Ovary (tissue), 10 donors: ENCODE measurements at places on chromosomes 2 and 18. TPM values are rescaled to one million over a fixed set of nuclear protein-coding genes. Genes with fewer than 3 reads are reported as not detected.

GRCh38 chr2:159218389-159218788 is 68.1 kb downstream of the WDSUB1 start:
- no peak overlapping the region for H3K4me3 ChIP-seq
- H3K36me3 ChIP-seq, result no peaks in the 10 kb centered on the region
- H3K4me1 ChIP-seq, result no peaks in the 10 kb centered on the region
- H3K27ac ChIP-seq, result no peak overlapping the region

GRCh38 chr2:196256585-196256984 is 85.2 kb upstream of the STK17B start:
- no peak for DNase-seq
- H3K27ac ChIP-seq, result no peak overlapping the region
- H3K27me3 ChIP-seq, result no peaks in the 10 kb centered on the region
- no peak overlapping the region for H3K4me3 ChIP-seq
- no peaks in the 10 kb centered on the region for H3K36me3 ChIP-seq

GRCh38 chr18:49238433-49239042 is 221.9 kb downstream of the DYM start:
- H3K27me3 ChIP-seq, result no peaks in the 10 kb centered on the region
- H3K4me1 ChIP-seq, result no peaks in the 10 kb centered on the region
- no peak overlapping the region for H3K4me3 ChIP-seq
- H3K27ac ChIP-seq, result no peak overlapping the region
- DNase-seq, result no peak

GRCh38 chr18:22912835-22913234 is 20.3 kb upstream of the RBBP8 start:
- no peak overlapping the region for H3K4me3 ChIP-seq
- no peak overlapping the region for H3K27ac ChIP-seq
- H3K4me1 ChIP-seq, result no peaks in the 10 kb centered on the region
- H3K27me3 ChIP-seq, result no peaks in the 10 kb centered on the region
- no peaks in the 10 kb centered on the region for H3K36me3 ChIP-seq

- no peak overlapping the region for H3K27ac ChIP-seq
- peaks cover 3% of the 10 kb centered on the region for H3K4me1 ChIP-seq
- no peaks in the 10 kb centered on the region for H3K36me3 ChIP-seq
- no peak overlapping the region for H3K4me3 ChIP-seq
These were observed 56.1 kb downstream of the BABAM2 start for GRCh38 chr2:27946530-27947060.

- DNase-seq, result no peak
- H3K4me3 ChIP-seq, result no peak overlapping the region
- H3K27me3 ChIP-seq, result no peaks in the 10 kb centered on the region
- H3K36me3 ChIP-seq, result no peaks in the 10 kb centered on the region
- no peak overlapping the region for H3K27ac ChIP-seq
These were observed 52.1 kb upstream of the SLC66A3 start for GRCh38 chr2:11102956-11103860.

DNA sequence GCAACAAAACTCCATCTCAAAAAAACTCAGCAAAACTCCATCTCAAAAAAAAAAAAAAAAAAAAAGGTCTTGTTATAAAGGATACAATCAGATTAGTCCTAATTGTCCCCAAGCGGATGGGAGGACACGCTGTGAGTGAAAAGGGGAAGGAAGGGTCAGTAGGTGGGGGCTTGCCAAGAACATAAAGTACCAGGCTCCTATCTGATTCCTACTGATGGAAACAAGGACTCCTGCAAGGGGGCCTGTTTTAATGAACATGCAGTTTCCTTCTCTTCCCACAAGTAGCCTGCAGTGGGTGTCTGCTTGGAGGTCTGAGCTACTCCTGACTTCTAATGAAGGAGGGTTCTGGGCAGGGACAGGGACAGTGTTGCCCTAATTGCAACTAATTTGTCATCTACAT is 7.9 kb downstream of the SCG2 start:
- no peak overlapping the region for H3K4me3 ChIP-seq
- H3K27ac ChIP-seq, result no peak overlapping the region
- DNase-seq, result no peak
- no peaks in the 10 kb centered on the region for H3K27me3 ChIP-seq
- no peaks in the 10 kb centered on the region for H3K4me1 ChIP-seq
- no peaks in the 10 kb centered on the region for H3K36me3 ChIP-seq

GRCh38 chr2:200356321-200356720 is 49.8 kb downstream of the SPATS2L start:
- no peak overlapping the region for H3K27ac ChIP-seq
- H3K36me3 ChIP-seq, result no peaks in the 10 kb centered on the region
- no peak for DNase-seq
- peaks cover 11% of the 10 kb centered on the region for H3K4me1 ChIP-seq
- no peaks in the 10 kb centered on the region for H3K27me3 ChIP-seq

DNA sequence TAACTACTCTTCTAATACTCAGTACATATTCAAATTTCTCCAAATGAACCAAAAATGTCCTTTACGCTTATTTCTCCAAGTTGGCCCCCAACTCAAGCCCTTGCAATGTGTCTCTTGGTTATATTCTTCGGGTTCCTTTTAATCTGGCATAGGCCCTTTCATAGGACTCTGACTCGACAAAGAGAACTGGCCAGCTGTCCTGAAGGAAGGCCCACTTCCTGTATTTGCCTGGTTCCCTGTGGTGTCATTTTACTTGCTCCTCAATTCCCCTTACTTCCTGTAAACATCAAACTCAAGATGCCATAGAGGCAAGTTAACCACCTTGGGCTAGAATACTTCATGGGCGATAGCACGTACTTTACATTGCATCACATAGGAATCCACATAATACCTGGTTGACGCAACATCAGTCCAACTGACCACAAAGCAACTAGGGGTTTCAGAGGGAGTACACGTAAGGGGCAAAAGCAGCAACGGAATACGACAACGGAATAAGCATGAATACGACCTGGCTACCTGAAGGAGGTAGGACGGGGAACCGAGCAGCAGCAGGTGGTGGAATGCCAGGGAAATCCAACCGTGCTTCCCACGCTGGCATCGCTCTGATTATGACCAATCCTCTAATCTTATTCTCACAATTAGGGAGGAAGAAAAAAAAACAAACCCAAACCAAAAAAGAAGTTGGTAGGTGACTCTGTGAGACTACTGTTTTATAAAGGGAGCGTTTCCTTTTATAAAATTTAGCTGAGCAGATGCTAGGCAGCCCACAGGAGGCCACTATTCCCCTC is 823 bp upstream of the GORASP2 start:
- peak overlapping the region; percentile 79 for H3K4me3 ChIP-seq
- H3K27me3 ChIP-seq, result no peaks in the 10 kb centered on the region
- H3K4me1 ChIP-seq, result peaks cover 7% of the 10 kb centered on the region
- H3K27ac ChIP-seq, result no peak overlapping the region
- no peaks in the 10 kb centered on the region for H3K36me3 ChIP-seq
- DNase-seq, result peak; percentile 44

- H3K36me3 ChIP-seq, result no peaks in the 10 kb centered on the region
- H3K4me1 ChIP-seq, result no peaks in the 10 kb centered on the region
- H3K27me3 ChIP-seq, result no peaks in the 10 kb centered on the region
- H3K4me3 ChIP-seq, result no peak overlapping the region
These were observed 288.8 kb upstream of the CELF4 start for GRCh38 chr18:37854396-37854795.

DNA sequence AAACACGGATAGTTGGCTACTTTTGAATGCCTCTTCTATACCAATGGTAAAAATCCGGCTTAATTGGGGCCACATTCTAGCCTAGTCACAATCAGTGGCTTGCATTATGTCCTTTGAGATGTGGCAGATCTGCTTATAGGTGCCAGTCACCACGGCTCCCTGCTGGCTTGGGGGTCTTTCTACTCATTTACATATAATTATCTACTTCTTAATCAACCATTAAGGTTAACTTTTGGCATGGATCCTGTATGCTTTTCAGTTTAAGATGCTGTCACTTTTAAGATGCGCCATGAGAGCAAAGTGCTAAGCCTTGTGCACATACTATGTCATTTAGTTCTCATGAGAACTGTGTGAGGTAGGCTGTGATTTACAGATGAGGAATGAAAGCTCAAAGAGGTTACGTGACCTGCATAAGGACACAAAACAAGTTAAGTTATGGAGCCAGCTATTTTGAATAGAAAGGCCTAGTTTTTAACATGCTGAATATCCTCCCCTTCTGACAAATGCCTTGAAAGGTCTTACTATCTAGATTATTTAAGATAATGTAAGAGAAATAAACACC is 4.1 kb downstream of the NEDD4L start:
- H3K36me3 ChIP-seq, result no peaks in the 10 kb centered on the region
- H3K4me1 ChIP-seq, result peaks cover 7% of the 10 kb centered on the region
- H3K27ac ChIP-seq, result no peak overlapping the region
- DNase-seq, result no peak

DNA sequence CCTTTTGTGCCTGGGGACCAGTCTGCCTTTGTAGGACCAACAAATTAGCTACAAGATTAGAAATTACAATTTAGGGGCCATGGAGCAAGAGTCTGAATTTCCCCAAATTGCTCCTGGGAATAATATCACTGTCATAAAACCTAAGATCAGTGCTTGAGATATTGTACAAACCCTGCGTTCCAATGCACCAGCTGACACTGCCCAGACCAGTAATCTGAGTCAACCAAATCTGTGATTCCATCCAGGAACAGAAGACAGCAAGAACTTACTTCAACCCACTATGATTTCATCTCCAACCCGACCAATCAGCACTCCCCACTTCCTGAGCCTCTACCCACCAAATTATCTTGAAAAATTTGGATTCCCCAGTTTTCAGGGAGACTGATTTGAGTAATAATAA is 1305.0 kb upstream of the NRXN1 start:
- no peak overlapping the region for H3K4me3 ChIP-seq
- no peak for DNase-seq
- H3K4me1 ChIP-seq, result no peaks in the 10 kb centered on the region
- no peaks in the 10 kb centered on the region for H3K36me3 ChIP-seq

- no peaks in the 10 kb centered on the region for H3K36me3 ChIP-seq
- H3K27ac ChIP-seq, result no peak overlapping the region
- peak overlapping the region; percentile 56 for H3K4me3 ChIP-seq
- no peaks in the 10 kb centered on the region for H3K27me3 ChIP-seq
- no peaks in the 10 kb centered on the region for H3K4me1 ChIP-seq
These were observed 476 bp downstream of the VSNL1 start for GRCh38 chr2:17540813-17541530.

DNA sequence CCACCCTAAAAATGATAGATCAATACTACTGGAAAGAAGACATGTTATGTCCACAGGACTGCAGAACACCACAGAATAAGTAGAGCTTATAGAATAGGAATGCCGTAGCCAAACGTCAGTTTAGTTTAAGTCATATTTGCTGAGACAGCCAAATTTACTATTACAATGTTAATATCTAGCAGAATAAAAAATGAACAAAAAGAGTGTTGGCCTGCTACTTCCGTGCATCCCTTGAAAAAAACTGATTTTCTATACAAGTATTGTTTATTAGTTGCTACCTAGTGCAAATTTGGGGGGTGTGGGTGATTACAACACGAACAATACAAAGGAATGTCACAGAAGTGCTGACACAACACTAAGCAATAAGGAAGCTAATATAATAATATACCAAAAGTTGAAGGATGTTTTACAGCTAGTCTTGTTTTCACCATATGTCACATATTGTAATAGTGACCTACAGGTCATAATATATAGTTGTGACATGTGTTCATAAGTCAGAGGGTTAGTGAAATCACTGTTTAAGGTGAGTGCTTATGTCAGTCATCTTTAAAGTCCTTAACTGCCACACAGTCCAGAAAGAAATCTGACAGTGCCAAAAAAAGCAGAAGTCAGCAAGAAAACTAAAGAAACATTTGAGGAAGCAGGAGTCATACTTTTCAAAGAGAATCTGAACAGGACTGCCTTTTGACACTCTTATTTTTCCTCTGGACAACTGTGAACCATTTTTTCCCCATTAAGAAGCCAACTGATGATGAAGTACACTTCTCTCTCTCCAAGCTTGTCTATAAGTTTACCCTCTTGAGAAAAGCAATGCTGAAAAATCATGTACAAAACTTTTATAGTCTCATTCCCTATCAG is 376.4 kb downstream of the ZEB2 start:
- H3K36me3 ChIP-seq, result no peaks in the 10 kb centered on the region
- no peak overlapping the region for H3K4me3 ChIP-seq
- H3K27me3 ChIP-seq, result no peaks in the 10 kb centered on the region
- H3K4me1 ChIP-seq, result no peaks in the 10 kb centered on the region
- H3K27ac ChIP-seq, result no peak overlapping the region
- DNase-seq, result no peak

DNA sequence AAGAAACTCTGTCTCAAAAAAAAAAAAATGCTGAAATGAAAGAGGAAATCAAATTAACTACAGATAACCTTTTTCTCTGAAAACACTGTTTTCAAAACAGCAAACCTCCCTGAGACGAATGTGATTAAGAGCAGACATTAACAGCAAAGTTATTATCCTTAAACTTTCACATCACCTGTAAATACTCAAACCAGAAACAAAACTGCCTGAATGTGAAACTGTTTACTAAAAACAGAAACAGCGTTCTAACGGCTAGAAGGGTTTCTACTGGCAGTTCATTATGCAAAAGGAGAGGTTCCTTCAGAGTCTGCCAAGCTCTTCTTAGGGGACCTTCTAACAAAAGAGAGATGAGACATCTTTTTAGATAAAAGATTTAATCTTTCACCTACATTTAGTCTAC is 45.9 kb downstream of the PNO1 start:
- no peaks in the 10 kb centered on the region for H3K27me3 ChIP-seq
- H3K4me1 ChIP-seq, result peaks cover 3% of the 10 kb centered on the region
- H3K4me3 ChIP-seq, result no peak overlapping the region

DNA sequence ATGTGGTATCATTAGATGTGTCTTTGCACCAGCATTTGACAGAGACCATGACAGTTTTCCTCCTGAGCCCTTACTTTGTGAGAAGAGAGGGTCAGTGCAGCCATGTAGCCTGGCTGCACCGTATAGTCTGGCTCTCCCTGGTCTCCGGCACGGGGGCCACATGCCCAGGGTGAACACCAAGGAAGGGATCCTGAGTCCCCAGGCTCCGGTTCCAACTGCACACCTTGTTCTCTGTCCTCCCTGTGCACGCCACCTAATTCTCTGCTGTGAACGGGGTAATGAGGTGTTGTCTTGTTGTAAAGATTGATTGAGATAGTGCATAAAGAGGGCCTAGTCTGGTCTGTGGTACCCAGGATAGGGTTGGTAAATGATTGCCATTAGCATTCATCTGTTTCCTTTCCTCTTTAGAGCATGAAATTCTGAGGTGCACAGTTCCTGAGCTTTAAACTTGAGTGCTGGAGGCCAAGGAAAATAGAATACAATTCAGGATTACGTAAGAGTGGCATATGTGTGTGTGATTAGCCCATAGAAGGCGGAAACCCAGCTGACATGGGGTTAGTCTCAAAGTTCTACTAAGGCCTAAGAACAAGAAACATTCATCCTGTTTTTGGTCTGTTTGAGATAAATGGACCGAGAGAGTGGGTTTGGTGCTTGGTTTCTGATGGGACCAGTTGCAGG is 55.5 kb downstream of the NCK2 start:
- no peak overlapping the region for H3K4me3 ChIP-seq
- H3K4me1 ChIP-seq, result peaks cover 17% of the 10 kb centered on the region
- H3K27ac ChIP-seq, result no peak overlapping the region
- H3K27me3 ChIP-seq, result no peaks in the 10 kb centered on the region
- no peaks in the 10 kb centered on the region for H3K36me3 ChIP-seq

STPG4 gene
- total RNA-seq, result not detected

ALK gene
- 0.33 TPM for total RNA-seq

FABP1 gene
- total RNA-seq, result not detected

YES1 gene
- total RNA-seq, result 58.3 TPM

KCNG2 gene
- total RNA-seq, result 0.20 TPM

UGT1A4 gene
- not detected for total RNA-seq

NEU4 gene
- 1.1 TPM for total RNA-seq

LCT gene
- not detected for total RNA-seq
